ENCODE measurements at places on chromosomes 6 and 20.

- DNase-seq, result no peak
These were observed 220.8 kb downstream of the TRDN start for GRCh38 chr6:123415844-123416468.

- no peak for DNase-seq
These were observed 68.2 kb downstream of the SEL1L2 start for GRCh38 chr20:13922241-13922640.

GRCh38 chr6:16183187-16183664, 54.3 kb downstream of the MYLIP start:
- no peak for DNase-seq

- DNase-seq, result peak; percentile 85
These were observed 154.3 kb downstream of the MRPL14 start for GRCh38 chr6:43972913-43973300.

DNA sequence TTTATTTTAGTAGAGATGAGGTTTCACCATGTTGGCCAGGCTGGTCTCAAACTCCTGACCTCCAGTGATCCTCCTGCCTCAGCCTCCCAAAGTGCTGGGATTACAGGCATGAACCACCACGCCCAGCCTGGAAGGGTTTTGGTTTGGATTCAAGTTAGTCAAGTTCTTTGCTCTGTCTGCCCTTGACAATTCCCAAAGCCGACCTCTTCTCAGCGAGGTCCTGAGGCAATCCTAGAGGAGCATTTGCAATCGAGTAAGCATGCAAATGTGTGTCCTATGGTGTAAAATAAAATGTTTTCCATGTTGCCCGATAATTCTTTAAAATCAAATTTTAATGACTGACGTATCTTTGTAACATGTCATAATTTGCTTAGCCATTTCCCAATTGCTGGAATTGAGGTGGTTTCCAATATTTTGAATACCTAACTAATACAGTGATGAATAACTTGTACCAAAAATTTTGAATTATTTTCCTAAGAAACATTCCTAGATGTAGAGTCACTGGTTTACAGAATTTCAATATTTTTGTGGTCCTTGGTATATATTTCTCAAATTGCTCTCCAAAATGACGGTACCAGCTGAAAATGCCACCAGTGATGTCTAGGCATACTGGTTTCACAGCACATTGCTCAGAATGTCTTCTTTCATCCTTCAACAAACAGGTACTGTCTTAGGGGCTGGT, 38.7 kb downstream of the GTF2H5 start:
- DNase-seq, result no peak

- DNase-seq, result no peak
These were observed 172.8 kb downstream of the TINAG start for GRCh38 chr6:54481091-54481490.

DNA sequence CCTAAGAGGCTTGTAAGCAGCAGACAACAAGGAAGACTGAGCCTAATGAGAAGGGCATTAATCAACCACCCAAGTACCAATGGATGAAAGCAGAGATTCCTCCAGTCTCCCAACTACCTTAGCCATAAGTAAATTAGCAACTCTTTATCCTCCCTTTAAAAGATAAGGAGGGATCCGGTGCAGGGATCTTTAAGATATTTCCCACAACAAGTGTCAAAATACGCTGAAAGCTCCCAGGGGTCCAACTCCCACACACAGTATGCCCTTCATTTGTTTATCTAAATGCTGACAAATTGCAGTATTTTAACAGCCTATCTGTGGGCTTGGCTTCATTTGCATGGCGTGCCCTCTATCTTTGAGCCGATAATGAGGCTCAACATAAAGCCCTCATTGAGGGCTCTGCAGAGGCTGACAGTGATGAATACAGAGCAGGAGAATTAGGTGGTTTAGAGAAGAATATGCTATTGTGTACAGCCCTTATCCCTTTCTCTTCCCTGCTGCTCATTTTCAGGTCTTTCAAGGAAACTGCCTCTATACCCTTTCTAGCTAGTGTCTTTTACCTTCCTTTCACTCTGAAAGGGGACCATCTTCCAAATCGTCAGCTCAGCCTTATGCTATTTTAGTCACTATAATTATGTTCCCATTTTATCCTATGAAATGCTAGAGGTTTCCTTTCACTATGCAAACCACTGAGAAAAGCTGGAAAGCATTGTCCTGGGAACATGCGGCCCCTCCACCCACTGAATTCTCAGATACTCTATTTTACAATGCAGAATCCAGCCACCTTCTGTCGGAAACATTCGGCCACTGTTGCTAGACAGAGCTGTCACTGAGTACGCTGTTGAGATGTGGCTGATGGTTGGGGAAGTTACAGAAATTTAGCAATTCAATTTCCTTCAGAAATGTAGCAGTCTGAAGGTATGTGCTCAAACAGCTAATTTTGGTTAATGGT, 575.2 kb upstream of the JAG1 start:
- no peak for DNase-seq

DNA sequence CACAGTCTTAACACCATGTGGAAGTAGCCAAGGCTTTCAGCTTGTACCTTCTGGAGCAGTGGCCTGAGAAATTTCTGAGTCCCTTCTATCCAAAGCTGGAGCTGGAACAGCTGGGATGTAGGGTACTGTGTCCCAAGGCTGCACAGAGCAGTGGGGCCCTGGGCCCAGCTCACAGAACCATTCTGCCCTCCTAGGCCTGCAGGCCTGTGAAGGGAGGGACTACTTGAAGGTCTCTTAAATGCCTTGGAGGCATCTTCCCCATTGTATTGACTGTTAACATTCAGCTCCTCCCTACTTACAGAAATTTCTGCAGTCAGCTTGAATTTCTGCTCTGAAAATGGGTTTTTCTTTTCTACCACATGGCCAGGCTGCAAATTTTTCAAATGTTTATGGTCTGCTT, 156.5 kb upstream of the MANEA start:
- no peak for DNase-seq

- DNase-seq, result no peak
These were observed 41.9 kb upstream of the RNF8 start for GRCh38 chr6:37311741-37312473.

- no peak for DNase-seq
These were observed 51.9 kb upstream of the TPD52L1 start for GRCh38 chr6:125101631-125102030.

DNA sequence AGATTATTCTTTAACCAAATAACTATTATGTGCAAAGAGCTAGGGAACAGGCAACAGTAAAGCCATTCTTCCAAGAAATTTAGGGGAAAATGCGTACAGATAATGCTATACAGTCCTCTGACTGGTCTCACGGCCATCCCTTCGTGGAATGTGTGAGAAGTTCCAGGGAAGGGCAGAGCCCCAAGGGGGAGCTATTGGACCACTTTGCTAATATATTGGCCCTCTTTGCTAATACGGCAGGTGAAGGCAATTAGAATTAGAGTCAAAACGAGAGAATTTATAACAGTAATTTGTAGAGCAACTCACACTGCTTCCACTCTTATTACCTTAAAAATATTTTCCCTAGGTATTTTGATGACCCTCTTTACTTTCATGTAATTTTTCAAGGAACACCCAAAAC, 140.4 kb downstream of the IMPG1 start:
- DNase-seq, result no peak

- DNase-seq, result no peak
These were observed 8.0 kb downstream of the NKX2-4 start for GRCh38 chr20:21389368-21389767.

- DNase-seq, result no peak
These were observed 67.7 kb downstream of the SLC16A10 start for GRCh38 chr6:111154981-111155380.

DNA sequence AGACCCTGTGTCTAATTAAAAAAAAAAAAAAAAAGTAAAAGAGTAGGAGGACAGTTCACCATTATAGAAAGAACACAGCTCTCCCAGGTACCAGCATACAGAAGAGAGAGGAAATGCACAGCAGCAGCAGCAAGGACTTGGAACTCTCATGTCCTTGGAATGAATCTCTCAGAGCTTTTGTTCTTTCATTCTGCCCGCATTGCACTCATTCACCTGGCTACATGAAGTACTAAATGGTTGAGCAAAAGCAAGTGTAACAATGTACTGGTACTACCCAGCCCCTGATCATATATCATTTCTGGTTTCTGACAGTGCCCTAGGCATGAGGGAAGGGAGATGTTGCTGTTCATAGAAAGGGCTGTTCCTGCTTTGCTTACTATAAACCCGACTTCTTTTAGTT, 12.1 kb upstream of the BTN3A3 start:
- no peak for DNase-seq

DNA sequence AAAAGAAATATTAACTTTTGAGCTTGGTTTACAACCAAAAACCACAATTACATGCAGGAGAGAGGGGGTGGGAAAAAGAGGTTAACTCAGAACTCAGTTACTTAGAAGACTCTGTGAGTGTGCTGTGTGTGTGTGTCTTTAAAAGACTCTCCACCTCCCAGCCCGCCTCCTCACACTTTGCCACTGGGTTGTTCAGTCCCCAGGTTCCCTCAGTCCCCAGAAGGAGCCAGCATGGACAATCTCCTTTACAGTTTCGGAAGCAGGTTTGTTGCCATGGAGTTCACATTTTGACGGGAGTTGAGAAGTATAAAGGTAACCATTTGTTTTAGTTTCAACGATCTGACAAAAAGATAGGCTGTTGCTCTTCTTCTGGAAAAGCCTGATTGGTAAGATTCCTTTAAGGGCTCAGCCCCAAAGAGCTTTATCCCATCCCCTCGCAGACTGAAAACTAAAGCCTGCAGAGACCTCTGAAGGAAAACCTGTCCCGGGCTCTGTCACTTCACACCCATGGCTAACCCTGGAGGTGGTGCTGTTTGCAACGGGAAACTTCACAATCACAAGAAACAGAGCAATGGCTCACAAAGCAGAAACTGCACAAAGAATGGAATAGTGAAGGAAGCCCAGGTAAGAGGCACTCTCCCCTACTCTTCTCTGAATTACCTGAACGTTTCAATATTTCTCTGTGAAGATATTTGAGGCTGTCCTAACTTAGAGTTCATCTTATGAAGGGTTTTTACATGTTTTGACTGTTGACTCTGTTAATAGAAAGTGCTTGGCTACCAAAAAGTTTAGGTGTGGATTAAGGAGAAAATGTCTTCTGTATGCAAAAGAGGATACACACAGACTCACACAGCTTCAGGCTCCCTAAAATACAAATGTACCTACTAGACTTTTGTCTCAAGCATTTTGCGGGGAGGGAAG, at the start of gene SPTLC3:
Gene SPTLC3, plus strand, starts transcription at position 212 of the 921 bp plus-strand sequence. Its CDS starts 296 bp downstream, at position 508.
- DNase-seq, result peak; percentile 63

- no peak for DNase-seq
These were observed 272.0 kb downstream of the PACRG start for GRCh38 chr6:162999575-163000285.

DNA sequence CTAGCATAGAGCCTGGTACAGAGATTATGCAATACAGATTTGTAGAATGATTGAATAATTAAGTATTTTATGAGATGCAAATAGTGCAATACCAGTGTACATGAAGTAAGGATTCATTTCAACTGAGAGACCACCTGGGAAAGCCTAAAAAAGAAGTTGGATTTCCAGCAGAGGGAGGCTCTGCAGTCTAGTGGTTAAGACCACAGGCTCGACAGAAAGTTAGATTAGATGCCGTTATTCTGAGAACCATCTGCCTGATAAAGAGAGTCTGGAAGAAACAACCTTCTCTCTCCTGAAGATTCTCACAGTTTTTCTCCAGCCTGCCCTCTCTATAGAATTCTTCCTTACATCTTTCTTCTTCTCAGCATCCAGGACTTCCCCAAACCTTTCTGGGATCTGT, 13.6 kb upstream of the TNFRSF21 start:
- no peak for DNase-seq

DNA sequence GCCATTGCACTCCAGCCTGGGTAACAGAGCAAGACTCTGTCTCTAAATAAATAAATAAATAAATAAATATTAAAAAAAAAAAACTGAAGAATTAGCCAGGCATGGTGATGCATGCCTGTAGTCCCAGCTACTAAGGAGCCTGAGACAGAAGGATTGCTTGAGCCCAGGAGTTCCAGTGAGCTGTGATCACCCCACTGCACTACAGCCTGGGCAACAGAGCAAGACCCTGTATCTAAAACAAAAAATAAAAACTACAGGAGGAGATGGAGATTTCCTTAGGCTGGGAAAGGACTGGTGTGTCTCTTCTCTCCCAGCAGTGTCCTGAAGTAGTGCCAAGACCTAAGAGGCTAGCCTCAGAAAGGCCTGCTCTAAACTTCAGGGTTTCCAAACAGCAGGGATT, 8.1 kb upstream of the GTF3C6 start:
- no peak for DNase-seq

GRCh38 chr6:79152269-79152737, 74.2 kb upstream of the PHIP start:
- DNase-seq, result no peak

DNA sequence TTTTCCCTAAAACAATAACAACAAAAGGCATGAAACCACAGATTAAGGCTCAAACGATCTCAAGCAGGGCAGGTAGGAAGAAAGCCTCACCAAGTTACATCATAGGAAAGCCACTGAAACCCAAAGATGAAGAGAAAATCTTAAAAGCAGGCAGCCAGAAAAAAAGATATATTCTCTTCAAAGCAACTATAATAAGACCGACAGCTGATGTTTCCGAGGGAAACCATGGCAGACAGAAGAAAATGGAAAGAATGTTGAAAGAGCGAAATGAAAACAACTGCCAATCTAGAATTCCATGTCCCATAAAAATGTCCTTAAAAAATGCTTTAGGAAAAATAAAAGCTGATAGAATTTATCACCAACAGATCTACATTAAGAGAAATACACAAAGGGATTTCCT, 161.5 kb upstream of the THBS2 start:
- DNase-seq, result no peak

- no peak for DNase-seq
These were observed 75.4 kb upstream of the ZNF217 start for GRCh38 chr20:53668992-53669391.

- no peak for DNase-seq
These were observed 55.3 kb downstream of the ERMARD start for GRCh38 chr6:169806701-169807100.

GRCh38 chr20:10453241-10453640, 18.1 kb downstream of the SLX4IP start:
- no peak for DNase-seq

DNA sequence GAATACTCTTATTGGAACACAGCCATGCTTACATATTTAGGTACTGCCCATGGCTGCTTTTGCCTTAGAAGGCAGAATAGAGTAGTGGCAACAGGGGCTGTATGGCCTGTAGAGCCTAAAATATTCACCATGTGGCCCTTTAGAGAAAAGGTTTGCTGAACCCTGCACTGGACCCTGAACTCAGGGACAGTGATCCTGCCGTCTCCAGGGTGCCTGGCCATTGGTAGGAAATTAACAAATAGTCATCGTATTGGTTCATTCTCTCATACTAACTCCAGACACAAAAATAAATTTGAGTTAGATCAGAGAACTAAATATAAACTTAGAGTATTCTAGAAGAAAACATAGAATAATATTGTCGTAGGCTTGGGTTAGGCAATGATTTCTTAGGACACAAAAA, 181.4 kb downstream of the BCAS1 start:
- DNase-seq, result no peak

Data from ureter (tissue), 1 donor.